ENCODE measurements at places on chromosomes 11 and 22. TPM values are rescaled to one million over a fixed set of nuclear protein-coding genes. Genes with fewer than 3 reads are reported as not detected.

Gene CHEK2
- 14.9 TPM for total RNA-seq

Gene HORMAD2
- not detected for total RNA-seq

Gene PIWIL4
- 1.2 TPM for total RNA-seq

Gene GRM5
- not detected for total RNA-seq

Gene PATE2
- total RNA-seq = not detected

Gene DERL3
- 1.2 TPM for total RNA-seq

Gene OR4A16
- total RNA-seq = not detected

Gene LRRC74B
- total RNA-seq = not detected

Gene OR8B8
- not detected for total RNA-seq

Gene MAPK11
- total RNA-seq = 5.8 TPM

Gene CWC15
- 33.0 TPM for total RNA-seq

Gene C11orf87
- total RNA-seq = under 0.01 TPM

Gene HBB
- total RNA-seq = not detected

Gene SCUBE2
- not detected for total RNA-seq

Gene KREMEN1
- 6.5 TPM for total RNA-seq

Gene APBB1
- 5.3 TPM for total RNA-seq

Gene TENM4
- total RNA-seq = 27.2 TPM

Gene SLC1A2
- 0.24 TPM for total RNA-seq

Gene SMTNL1
- not detected for total RNA-seq

Gene RANGAP1
- 56.9 TPM for total RNA-seq

Gene PGA3
- total RNA-seq = not detected

Gene MAPK8IP1
- 0.43 TPM for total RNA-seq

Gene CCDC15
- 1.5 TPM for total RNA-seq

Gene LUZP2
- total RNA-seq = under 0.01 TPM

Gene NTM
- 8.9 TPM for total RNA-seq

Gene OR8A1
- total RNA-seq = not detected

All from tracheal epithelial cell (primary cell).